ENCODE measurements at places on chromosomes 1 and 21.

DNA sequence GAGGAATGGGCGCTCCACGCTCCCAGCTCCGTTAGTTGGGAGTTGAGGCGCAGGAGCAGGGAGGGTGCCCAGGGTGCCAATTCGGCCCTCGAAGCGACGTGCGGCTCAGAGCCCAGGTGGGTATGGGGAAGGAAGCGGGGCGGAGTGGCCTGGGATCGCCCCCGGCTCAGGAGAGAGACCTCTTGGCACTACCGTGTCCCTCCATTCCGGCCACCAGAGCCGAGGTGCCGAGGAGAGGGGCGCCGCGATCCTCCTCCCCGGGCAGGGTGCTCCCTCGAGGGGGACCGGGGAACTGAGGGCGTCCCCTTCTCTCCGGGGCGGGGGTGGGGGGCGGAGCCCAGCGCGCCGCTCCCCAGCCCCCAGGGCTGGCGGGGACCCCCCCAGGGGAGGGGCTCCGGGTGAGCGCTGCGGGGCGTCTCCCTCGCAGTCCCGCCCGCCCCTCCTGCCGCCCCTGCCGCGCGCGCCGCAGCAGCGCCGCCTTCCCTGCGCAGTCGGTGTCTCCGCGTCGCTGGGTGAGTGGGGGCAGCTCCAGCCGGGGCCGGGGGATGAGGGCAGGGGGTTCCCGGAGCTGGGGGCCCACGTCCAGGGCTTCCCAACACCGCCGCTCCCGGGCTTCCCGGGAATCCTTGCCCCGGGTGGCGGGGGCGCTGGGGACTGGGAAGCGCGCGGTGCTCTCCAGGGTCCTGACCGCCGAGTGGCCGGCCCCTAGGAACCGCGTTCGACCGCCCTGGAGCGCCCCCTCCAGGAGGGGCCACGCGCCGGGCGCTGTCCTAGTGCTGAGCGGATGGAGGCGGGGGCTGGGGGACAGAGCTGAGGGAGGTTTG lies at the start of gene HPCA:
Gene HPCA (plus strand): TSS at position 488 of the 824 bp plus-strand sequence. CDS start 2,408 bp downstream, outside the sequence.
- peak; percentile 60 for DNase-seq

GRCh38 chr1:29383746-29384371 lies 147.5 kb downstream of the PTPRU start:
- no peak for DNase-seq

- DNase-seq: no peak
These were observed 67.1 kb downstream of the CAMTA1 start for GRCh38 chr1:6852136-6852890.

GRCh38 chr1:186683652-186684410 lies 3.6 kb upstream of the PTGS2 start:
- DNase-seq: no peak

DNA sequence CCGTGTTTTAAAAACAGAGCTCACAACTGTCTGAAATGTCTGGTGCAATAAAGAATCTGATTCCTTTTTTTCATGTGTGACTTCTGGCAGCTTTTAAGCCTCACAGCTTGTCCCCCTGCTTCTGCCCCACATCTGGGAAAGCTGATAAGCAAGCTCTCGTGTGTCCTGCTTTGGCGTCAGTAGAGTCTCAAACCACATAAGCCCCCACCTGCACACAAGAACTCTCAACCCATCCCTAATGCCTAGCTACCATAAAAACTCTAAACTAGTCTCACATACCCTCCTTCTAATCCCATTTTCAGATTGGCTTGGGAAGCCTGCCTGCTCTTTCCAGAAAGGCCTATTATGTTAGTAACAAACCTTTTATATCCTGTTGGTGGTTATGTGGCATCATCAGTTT lies 94.6 kb upstream of the DAB1 start:
- no peak for DNase-seq

GRCh38 chr1:77121503-77121902 lies 97.7 kb downstream of the PIGK start:
- DNase-seq: no peak

Data from colonic mucosa (tissue), 4 donors.